T-helper 1 cell (primary cell): ENCODE measurements at places on chromosomes 16 and 17.

GRCh38 chr17:7881276-7882054, 7.1 kb upstream of the CHD3 start:
- no peak for DNase-seq

- no peak for DNase-seq
These were observed 9.6 kb upstream of the FBF1 start for GRCh38 chr17:75950421-75950820.

GRCh38 chr17:163514-164098, 17.8 kb downstream of the DOC2B start:
- no peak for DNase-seq

DNA sequence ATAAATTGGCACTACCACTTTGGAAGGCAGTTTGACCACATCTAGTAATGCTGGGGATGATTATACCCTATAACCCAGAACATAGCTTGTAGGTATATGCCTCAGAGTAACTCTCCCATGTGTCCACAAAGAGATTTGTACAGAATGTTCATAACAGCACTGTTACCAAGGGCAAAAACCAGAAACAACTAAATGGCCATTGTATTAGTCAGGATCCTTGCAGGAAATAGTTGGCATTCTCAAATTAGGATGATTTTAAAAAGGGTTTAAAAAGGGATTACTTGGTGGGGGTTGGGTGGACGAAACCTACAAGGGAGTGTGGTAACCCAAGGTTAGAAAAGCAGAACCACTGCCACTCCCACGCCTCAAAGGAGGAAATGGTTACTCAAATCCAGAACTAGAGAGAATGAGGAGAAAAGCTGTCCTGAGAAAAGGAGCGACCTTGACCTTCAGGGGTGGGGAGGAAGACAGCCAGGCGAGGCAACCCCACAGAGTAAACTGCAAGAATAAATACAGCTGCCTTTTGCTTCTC, 2.1 kb downstream of the CPPED1 start:
- peak; percentile 58 for DNase-seq

GRCh38 chr17:62866471-62866870, 58.4 kb upstream of the MARCHF10 start:
- DNase-seq: no peak

DNA sequence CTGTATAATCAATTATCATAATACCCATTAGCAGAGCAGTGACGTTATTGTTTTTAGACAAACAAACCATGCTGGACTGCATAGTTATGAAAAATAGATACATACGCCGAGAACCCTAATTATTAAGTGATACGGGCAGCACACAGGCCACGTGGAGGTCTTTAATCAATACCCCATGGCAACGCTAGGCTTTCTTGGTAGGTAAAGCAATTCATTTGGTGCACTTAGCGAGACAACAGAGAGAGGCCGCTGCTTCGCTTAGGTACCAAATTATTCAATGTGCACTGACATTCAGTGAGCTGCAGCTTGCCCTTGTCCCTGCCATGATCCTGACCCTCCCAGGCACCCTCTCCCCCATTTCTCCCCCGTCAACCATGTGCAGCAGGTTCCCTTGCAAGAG, 12.9 kb downstream of the SALL1 start:
- DNase-seq: no peak
